ENCODE measurements at places on chromosomes 11 and 22.

- DNase-seq = no peak
Measured at GRCh38 chr11:118497831-118498230, 29.4 kb upstream of the TTC36 start.

- no peak for DNase-seq
Measured at GRCh38 chr11:126522152-126522551, 166.7 kb downstream of the ST3GAL4 start.

DNA sequence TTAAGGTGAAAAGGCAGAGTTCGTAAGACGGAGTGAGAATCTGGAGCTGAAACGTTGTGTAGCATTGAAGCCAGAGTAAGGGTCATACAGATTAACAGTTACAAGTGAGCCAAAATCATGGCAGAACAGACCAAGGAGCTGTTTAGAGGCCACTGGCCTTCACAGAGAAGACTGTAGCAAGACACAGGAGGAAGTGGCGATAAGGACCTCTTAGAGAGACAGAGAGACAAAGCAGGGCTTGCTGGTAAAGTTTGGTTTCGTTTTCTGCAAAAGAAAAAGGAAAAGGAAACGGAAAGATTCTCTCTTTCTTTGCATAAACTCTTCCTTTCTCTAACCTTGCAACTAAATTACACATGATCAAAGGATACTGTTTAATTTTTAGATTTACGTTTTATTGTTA is 83.0 kb downstream of the AASDHPPT start:
- no peak for DNase-seq

- DNase-seq = no peak
Measured at GRCh38 chr11:73288192-73288872, 16.2 kb downstream of the P2RY6 start.

DNA sequence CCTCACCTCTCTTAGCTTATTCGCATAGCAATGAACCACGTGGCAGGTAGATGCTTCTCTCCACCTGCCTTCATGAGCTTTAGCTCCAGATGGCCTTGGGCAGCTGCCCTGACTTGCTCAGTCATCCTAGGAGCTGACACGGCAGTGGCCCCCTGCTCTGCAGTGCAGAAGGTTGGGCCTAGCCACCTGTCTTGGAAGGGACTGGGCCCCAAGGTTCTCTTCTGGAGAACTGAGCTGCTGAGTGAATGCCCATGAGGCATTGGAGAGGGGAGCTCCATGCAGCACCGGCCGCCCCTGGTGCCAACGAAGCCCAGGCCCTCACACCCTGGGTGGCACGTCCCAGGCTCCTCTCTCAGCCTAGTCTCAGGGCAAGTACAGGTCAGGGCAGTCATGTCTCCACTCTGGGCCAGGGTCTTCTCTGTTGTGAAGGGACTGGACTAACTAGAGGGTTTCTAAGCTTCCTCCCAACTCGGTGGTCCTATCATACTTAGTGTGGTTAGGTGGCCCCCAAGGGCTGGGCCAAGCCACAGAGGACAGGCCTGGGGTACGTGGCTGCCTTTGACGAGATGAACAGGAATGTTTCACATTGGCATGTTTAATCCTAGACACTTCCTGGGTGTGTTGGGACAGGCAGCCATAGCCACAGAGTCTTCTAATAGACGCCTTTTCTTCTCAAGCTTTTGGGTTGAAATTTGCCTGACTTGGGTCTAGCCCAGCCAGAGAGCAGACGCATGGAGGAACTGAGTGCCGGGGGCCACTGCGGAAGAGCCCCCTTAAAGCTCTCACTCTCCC is 47.9 kb downstream of the ALX4 start:
- DNase-seq = no peak

DNA sequence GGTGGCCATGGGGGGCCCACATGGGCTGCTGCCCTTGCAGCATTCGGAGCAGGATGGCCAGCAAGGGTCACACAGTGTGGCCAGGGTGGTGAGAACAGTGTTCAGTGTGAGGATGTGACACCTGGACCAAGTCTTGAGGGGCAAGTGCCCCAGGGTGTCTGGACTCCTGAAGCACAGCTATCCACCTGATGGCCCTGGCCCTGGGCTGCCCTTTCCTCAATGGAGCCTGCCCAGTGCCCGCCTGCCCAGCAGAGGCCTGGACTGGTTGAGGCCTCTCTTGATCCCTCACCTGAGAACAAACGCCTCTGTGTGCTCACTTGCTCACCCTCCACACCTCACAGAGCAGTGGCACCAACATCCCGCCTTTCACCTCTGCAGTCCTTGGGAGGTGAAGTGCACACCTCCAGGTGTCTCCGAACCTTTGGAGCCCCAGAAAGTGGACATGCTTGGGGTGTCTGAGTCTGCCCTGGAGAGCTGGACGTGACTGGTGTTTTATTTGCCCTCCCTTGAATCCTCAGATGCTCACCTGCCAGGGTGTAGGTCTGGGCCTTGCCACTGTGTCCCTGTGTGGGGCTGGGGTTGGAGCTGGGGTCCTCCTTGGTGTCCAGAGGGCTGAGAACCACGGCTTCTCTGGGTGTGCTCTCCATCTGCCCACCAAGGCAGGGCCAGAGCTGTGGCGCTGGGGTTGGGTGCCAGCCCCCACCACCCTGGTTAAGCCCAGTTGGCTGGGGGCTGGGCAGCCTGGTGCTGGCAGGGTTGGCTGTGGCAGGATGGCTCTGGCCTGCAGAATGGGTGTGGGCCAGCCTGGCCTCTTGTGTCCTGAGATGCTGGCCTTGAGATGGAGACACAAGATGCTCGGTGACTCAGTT is 3.8 kb upstream of the MUC2 start:
- DNase-seq = no peak

GRCh38 chr11:134741453-134742223 is 329.6 kb upstream of the B3GAT1 start:
- DNase-seq = no peak

GRCh38 chr11:124211321-124211720 is 28.2 kb downstream of the OR10D3 start:
- no peak for DNase-seq

GRCh38 chr11:31826536-31827438 is 15.7 kb upstream of the PAX6 start:
- no peak for DNase-seq

- no peak for DNase-seq
Measured at GRCh38 chr11:110447897-110448745, 18.4 kb downstream of the FDX1 start.

DNA sequence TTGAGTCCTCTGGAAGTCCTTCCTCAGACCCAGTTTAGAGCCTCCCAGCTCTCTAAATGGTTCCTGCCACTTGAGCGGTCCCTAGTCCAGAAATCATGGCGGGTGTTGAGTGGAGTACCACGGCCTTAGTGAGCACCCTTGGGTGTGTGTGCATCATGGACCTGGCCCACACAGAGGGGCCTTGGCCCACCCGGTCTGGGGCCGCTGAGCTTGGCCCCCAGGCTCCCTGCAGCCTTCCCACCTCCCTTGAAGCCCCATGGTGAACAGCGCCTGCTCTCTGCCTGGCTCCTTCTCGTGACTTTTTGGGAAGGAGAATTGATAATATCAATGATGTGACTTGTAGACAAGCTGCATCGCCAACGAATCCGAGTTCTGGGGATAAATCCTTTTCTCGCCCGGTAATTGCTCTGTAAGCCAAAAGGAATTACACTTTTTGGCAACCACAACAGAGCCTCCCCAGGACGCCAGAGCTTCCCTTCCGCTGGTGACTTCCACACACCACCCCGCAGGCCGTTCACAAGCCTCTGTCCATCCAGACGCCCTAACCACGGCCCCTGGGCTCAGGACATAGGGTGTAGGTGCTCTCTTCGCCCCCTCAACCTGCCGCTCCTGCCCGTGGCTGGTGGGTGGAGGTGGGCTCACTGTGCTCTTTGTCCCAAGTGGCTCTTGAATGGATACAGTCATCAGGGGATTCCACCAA is 93.8 kb downstream of the NECTIN1 start:
- DNase-seq = no peak

DNA sequence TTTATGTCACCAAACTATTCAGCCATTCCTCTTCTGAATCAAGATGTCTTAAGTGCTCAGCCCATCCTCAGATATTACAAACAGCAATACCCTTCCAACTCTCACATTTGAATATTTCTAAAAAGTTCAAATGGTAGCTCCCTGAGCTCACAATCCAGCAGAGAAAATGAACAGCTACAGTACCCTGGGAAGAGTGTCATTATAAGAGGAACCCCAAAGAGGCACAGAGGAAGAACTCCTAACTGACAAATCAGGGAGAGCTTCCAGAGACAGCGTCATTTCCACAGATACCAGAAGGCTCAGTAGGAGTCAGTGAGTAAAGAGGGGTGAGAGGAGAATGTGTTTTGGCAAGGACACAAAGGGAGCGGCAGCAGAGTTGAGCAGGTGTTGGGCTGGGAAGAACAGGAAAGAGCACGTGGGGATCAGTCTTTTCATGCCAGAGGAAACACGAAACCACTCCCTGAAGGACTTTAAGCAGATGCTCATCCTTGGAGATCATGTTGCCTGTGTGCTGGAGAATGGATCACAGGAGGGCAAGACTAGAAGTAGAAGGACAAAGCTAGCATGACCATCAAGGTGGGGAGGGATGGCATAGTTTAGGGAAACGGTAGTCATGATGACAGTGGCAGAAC is 4.3 kb downstream of the CLTCL1 start:
- no peak for DNase-seq

- DNase-seq = no peak
Measured at GRCh38 chr22:40401532-40401931, 31.1 kb downstream of the SGSM3 start.

DNA sequence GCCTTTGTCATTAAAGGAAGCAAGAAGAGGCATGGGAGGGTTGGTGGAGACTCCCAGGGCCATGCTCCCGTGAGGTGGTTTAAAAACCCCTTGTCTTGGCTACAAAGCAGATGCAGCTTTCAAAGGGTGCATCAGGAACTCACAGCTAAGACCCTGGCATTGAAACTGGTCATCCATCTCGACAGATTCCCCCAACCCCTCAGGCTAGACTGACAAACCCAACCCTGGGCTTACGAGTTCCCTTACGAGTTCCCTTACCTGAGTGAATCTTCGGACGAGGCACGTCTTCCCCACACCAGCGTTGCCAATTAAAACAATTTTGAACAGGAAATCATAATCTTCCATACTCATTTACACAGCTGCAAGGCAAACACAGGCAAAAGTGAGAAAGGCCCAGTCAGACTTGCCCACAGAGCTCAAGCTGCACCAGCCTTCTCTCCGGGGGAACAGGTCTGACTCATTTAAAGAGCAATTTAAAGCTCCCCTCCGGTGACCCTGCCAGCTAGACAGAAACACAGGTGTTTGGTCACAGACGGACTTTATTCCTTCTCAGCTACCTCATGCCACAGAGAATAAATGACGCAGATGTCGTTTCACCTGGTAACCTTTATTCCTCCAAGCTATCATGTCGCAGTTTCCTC is 74.6 kb downstream of the RAB30 start:
- peak; percentile 95 for DNase-seq

GRCh38 chr11:33585586-33586209 is 114.9 kb downstream of the C11orf91 start:
- DNase-seq = no peak

DNA sequence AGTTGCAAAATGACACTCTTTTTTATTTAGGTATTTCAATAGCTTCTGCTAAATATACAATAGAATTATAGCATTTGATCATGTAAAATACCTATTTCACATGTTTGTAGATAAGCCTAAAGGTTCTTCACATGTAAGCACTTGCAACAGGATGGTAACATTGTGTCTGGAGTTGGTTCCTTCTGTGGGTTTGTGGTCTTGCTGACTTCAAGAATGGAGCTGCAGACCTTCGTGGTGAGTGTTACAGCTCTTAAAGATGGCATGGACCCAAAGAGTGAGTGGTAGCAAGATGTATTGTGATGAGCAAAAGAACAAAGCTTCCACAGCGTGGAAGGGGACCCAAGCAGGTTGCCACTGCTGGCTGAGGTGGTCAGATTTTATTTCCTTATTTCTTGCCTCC is 246.4 kb upstream of the PDGFD start:
- no peak for DNase-seq

GRCh38 chr11:78000193-78000592 is 5.7 kb upstream of the INTS4 start:
- DNase-seq = peak; percentile 60

DNA sequence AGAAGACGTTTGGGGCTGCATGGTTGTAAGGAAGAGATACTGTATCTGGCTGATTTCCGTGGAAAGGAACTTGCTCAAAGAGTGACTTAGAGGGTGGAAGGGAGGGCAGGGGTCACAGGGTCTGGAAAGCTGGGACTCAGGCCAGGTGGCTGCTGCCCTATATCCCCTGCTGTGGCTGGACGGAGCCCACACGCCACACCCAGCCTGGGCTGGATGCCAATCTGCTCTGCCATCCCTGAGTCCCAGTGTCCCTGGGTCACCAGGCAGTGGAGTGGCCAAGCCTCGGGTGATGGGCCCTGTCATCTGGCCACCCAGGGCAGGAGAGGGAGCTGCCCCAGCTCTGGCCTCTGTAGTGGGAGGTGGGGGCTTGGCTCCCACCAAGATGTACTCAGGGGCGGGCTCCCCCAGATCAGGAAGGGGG is 26.5 kb upstream of the KRTAP5-7 start:
- no peak for DNase-seq

DNA sequence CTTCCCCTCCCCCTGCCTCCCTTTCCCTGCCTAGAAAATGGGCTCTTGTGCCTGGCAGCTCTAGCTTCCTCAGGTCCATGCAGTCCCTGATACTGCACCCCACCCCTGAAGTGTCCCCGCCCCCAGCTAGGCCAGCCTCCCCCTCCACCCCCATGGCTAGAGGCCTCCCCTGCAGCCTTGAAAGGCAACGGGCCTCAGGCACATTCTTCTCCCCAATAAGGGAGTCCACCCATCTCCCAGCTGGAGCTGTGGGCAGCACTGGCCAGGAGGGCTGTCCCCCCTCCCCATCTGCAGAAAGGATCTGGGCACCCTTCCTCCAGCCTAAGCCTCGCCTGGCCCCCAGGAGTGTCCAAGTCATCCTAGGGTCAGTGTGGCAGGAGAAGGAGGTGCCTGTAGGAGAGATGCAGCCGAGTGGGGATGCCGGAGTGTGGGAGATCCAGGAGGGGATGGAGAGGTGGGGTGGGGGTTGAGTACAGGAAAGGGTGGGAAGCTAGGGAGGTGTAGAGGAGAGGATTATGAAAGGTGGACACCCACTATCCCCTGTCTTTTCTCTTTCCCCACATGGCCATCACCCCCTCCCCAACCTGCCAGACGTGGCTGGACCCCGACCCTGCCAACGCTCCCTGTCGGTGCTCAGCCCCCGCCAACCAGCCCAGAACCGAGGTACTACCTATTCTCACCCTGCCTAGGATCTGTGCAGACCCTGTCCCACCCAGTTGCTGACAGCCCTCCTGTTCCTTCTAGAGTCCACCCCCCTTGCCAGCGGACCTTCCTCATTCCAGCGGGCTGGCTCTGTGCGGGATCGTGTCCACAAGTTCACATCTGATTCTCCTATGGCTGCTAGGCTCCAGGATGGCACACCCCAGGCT is 9.3 kb downstream of the SMTN start:
- DNase-seq = no peak

DNA sequence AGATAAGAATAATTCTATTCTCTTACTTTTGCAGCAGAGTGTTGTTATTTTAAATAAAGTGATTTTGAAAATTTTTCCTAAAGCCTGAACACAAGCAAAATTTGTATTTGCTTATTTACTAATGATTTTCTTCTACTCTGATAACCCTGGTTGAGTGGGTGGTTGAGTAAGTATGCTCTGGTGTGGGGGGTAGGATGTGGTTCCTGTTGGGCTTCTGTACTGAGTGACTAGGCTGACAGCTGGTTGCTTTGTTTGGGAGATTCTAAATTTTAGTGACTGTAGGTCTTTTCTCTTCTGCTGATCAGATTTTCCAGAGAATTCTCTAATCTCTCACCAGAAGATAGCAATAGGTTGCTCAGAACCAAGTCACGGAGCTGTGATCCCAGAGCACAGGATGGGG is 61.6 kb downstream of the METTL15 start:
- DNase-seq = no peak

GRCh38 chr11:124839972-124840621 is 25.1 kb upstream of the ROBO3 start:
- no peak for DNase-seq
